ENCODE measurements at places on chromosomes 16 and 17.
A peak's percentile ranks its signal among the peaks of the same experiment; 100 is the strongest.

GRCh38 chr17:39239640-39240314, 14.0 kb upstream of the STAC2 start:
- DNase-seq: no peak

GRCh38 chr16:85112364-85112763, at the start of gene CIBAR2:
CIBAR2 (minus strand) TSS chr16:85112472; CDS start chr16:85112352, 120 bp downstream.
- DNase-seq: no peak

DNA sequence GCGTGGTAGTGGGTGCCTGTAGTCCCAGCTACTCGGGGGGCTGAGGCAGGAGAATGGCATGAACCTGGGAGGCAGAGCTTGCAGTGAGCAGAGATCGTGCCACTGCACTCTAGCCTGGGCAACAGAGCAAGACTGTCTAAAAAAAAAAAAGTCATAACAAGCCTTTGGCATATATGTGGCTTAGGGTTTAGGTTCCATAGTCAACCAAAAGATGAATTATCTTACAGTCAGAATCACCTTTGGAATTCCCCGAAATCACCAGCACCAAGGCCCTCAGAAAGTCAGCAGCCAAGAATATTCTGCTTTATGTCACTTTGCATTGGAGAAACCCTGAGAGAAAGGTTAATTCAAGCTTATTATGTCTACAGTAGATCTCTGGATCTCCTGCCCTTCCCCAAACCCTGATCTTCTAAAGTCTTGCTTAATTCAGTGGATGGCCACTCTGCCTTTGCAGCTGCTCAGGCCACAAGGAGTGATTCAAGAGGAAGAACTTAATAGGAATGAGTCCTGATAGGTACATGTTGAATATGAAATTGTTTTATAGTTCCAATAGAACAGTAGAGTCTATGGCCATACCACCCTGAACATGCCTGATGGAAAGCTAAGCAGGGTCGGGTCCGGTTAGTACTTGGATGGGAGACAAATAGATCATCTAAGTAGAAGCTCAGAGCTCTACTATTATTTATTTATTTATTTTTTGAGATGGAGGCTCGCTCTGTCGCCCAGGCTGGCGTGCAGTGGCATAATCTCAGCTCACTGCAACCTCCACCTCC, 196.0 kb upstream of the CACNG5 start:
- no peak for DNase-seq

DNA sequence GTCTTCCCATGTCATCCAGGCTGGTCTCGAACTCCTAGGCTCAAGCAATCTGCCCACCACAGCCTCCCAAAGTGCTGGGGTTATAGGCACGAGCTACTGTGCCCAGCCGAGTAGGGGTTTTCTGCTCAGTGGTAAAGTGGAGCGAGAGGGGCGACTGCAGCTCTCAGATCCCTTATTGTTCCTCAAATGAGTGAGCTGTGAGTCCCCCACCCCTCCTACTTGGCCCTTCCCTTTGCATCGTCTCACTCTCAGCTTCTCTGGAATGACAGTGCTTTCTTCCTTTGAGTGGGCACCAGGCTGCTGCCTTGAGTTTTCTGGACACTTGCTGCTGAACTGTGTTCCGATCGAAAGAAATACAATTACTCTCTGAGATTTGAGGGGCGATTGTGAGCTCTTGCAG, 63.5 kb downstream of the MSI2 start:
- no peak for DNase-seq

DNA sequence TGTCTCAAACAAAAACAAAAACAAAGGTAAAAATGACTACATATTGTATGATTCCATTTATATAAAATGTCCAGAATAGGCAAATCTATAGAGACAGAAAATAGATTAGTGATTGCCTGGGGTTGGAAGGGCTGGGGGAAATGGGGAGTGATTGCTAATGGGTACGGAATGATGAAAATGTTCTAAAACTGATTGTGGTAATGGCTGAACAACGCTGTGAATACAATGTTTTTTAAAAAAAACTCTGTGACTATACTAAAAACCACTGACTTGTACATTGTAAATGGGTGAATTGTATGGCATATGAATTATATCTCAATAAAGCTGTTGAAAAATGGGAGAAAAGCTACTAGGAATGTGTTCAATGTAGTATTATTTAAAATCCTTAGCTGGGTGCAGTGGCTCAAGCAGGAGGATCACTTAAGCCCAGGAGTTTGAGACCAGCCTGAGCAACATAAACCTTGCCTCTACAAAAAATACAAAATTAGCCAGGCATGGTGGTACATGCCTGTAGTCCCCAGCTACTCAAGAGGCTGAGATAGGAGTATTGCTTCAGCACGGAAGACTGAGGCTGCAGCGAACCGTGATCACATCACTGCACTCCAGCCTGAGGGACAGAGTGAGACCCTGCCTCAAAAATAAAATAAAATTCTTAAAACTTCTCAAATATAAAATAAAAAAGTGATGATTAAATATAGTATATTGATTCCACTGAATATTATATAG, 47.9 kb downstream of the TOM1L2 start:
- DNase-seq: peak; percentile 76

GRCh38 chr17:82917699-82918345, 78.0 kb upstream of the ZNF750 start:
- DNase-seq: peak; percentile 32
